SJCRH30 (cell line): ENCODE measurements at places on chromosomes 12 and 14.

GRCh38 chr12:124230789-124231188, 64.1 kb upstream of the RFLNA start:
- no peak for DNase-seq

DNA sequence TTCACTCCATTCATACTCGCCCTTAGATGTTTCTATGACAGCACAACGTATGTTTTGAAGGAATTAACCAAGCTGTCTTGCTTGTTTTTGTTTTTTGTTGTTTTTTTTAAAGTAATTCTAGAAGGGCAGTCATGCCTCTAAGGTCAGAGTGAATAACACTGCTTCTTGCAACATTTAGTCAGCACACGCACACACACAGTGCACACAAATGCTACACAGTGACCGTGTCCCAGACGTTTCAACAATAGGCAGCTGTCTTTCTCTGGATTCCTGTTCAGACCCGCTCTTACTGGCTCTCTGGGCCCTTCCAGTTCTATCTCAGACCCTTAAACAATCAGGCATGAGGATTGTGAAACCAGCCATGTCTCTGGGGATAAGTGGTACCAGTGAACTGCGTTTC, 351.0 kb upstream of the FKBP4 start:
- DNase-seq: no peak

GRCh38 chr12:131345521-131346436, 365.1 kb upstream of the SFSWAP start:
- no peak for DNase-seq

GRCh38 chr14:77920312-77920711, 120.4 kb downstream of the ADCK1 start:
- DNase-seq: no peak

DNA sequence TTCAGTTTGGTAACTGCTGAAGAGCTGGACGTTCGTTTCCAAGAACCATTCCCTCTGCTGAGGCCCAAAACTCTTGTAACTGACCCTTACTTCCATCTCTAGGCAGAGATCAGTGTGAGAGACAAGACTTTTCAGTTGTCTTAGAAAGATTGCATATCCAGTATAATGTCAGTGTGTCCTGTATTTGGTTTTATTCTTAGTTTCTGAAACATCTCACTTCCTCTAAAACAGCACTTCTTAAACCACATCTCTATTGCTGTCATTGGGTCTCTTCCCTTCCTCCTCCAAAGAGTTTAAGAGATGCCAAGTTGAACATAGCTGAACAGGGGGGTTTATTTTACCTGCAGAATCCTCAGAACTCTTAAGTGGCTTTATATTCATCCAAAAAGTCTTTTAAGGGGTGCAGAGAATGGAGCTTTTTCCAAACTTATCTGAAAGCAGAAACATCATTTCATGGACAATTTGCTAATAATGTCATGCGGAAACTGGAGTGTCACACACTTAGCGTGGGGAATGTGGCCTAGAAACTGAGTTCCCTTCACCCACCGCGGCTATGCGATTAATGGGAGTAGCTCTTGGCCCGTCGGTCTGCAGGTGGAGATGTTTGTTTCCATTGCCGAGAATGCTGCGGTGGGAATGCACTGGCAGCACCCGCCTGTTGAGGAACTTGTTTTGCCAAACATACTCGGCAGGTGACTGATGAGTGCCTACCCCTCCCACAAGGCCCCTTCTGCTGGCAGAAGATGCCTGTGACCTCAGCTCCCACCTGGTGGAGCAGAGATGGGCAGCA, 148.2 kb downstream of the ADGRD1 start:
- DNase-seq: no peak

DNA sequence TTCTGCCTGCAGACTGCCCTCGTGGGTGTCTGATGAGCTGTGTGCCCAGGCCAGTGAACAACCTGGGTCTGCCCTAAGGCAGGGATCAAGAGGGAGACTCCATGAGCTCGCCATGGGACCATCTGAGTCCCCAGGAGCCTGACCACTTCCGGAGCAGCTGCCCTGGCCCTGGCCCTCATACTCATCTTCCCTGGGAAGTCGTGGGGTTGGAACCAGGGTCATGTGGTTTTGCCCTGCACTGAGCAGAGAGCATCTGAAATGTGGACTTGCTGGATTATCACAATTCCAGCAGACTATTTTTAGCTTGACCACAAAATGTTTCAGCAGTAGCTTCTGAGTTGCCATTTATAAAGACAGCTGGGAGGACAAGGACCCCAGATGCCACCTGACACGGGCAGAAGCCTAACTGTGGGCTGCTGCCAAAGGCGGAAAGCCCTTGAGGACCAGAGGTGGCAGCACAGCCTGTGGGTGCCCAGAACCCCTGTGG, 6.7 kb downstream of the BTBD6 start:
- peak; percentile 96 for DNase-seq

DNA sequence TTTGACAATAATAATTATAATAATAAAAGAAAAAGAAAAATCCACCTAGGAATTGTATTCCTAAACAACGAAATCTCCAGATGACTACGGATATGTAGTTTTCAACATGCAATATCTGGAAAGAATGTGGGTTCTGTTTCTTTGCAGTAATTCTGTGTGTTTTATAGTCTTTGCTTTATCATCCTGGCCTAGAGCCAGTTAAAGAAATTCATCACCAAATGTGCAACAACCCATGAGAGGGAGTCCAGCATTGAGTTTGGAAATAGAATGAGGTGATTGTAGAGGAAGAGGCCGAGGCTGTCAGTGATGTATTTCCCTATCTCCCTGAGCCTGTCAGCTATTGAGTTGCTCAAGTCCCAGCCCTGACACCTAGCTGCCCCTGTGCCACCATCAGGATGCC, 200.5 kb upstream of the DCN start:
- no peak for DNase-seq

- no peak for DNase-seq
Observed at GRCh38 chr12:117803001-117803400, 165.8 kb downstream of the KSR2 start.

- DNase-seq: no peak
Observed at GRCh38 chr12:8784290-8784888, 38.0 kb upstream of the A2ML1 start.

DNA sequence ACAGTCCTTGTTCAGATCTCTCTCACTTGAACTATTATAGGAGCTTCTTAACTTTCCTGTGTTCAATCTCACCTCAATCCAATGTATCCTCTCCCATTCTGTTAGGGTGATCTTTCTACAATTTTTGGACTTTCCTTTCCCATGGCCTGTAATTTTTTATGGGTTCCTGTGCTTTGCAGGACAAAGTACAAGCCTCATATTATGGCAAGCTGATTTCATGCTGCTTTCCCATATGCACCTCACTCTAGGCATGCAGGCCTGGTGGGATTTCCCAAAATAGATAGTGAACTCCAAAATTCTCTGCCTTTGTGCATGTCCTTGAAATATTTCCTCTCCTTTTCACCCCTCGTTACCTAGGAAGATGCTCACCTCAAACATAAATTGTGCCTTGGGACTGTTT, 499.4 kb downstream of the NAV3 start:
- DNase-seq: no peak

GRCh38 chr14:84288781-84289180, 1241.2 kb upstream of the FLRT2 start:
- DNase-seq: no peak

DNA sequence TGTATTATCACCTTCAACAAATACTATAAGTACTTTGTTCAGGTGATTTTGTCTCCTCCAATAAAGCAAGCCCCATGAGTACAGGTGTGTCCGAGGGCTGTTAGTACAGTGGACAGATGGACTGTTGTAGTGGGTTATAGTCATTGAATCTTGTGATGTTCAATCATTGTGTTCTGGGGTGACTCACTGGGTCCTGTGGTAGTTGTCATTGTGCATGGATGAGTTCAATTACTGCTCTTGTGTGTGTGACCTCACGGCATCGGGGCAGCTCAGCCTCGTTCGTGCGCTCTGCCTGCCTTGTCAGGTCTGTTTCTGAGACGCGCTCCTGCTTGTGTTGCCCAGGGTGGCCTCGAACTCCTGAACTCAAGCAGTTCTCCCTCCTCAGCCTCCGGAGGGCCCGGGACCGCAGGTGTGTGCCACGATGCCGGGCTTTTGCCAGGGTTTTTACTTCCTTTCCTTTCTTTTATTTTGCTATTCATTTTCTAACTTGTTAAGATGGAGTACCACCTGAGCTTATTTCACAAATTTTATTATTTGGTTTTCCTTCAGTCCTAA, 72.2 kb downstream of the DDX51 start:
- DNase-seq: no peak

DNA sequence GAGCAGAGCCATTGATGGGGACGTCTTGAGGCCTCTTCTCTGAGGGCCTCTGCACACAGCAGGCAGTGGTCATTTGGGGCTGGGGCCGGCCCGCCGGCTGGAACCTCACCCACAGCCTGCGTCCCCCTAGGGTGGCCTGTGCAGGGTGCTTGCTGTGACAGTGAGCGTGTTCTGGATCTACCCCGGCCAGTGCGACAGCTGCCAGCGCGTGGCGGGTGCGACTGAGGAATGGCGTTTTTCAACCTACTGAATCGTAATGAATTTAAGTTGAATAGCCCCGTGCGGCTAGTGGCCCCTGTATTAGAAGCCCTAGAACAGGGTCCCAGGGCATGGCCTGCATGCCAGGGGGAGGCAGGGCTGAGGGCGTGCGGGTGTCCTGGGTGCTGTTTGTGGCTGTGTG, 13.8 kb downstream of the RFLNA start:
- DNase-seq: no peak

DNA sequence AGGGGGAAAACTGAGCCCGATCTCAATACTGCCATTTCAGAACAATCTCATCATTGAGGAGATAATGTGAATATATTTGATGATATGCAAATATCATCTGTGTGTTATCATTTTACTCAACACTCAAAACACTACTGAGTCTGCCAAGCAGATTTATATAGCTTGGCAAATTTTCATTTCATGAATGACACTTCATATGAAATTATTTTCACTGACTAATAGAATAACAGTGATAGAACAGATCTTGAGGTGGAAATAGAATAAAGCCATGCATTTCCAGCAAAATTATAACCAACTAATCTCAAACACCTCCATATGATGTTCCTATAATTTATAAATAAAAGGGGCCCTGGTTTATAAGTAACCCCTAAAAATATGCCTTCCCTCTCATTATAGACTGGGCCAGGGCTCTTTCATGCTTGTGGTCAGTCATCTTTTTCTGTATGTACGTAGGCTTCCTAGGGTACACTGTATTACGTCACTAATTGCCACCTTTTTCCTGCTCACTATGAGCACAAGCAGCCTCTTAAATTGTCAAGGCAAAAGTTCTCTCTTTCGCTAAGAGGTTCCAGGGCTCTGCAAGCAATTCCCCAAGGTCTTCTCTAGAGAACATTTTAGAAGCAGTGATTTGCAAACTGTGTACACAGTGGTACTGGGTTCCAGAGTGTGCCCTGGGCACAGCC, 197.1 kb upstream of the FOXN3 start:
- no peak for DNase-seq

GRCh38 chr14:99616832-99617800, 13.1 kb upstream of the CCDC85C start:
- no peak for DNase-seq

DNA sequence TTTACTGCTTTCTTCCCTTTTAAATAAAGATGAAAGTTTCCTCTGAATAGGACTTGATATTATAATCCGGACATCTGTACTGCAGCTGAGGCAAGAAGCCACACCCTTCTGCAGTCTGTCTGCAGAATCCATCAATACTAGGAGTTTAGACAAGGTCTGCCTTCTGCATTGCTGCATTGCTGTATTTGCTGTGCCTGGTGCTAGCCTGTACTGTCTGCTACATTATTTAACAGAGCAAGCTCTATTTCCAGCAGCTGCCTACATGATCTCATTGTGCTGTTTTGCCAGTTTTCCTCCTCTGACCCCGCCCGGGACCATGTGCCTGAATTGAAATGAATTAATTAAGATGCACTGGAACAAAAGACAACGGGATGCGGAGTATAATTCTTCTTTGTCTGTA, 1.7 kb downstream of the TUBA1A start:
- peak; percentile 69 for DNase-seq

- DNase-seq: peak; percentile 85
Observed at GRCh38 chr12:109052414-109053323, at the start of gene USP30. USP30 (plus strand) TSS chr12:109052576; CDS start chr12:109052679, 103 bp downstream.

- DNase-seq: peak; percentile 5
Observed at GRCh38 chr14:28157887-28158791, 608.4 kb upstream of the FOXG1 start.

DNA sequence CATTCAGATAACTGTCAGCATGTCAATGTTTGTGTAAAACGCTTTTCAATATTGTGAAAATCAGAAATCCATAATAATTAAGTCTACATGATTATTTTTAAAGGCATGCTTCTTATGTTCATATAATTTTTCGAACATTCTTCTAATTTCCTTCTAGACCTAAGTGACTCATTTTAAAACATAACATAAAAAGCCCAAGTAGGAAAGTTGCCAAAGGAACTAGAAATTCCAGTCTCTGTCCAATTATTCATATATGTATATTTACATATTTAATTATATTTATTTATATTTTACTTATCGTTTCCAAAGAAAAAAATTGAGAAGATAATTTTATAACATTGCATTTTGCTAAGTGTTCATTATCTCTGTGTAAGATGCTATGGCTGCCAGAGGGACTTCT, 110.4 kb downstream of the TMTC1 start:
- no peak for DNase-seq

GRCh38 chr14:105492031-105492970, 1.3 kb downstream of the TEDC1 start:
- DNase-seq: no peak

DNA sequence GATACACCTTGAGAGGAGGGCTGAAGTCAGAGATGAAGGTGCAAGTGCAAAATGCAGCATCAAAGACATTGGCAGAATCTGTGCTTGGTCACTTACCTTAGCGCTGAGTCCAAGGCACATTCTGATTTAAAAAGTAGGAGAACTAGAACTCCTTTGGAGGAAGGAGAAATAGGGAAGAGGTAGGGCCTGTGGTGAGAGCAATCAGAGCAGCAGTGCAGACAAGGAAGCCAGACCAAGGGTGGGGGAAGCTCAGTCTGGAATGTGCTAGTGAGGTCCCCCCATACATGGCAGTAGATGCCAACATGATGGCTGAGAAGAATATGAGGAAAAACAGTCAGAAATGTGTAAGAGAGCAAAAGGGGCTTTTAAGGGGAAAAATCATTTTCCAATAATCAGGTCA, 206.5 kb downstream of the SSPN start:
- no peak for DNase-seq

- peak; percentile 31 for DNase-seq
Observed at GRCh38 chr12:78864870-78865463, 393 bp downstream of the SYT1 start.

- DNase-seq: no peak
Observed at GRCh38 chr12:52250048-52250990, 17.3 kb downstream of the KRT7 start.

DNA sequence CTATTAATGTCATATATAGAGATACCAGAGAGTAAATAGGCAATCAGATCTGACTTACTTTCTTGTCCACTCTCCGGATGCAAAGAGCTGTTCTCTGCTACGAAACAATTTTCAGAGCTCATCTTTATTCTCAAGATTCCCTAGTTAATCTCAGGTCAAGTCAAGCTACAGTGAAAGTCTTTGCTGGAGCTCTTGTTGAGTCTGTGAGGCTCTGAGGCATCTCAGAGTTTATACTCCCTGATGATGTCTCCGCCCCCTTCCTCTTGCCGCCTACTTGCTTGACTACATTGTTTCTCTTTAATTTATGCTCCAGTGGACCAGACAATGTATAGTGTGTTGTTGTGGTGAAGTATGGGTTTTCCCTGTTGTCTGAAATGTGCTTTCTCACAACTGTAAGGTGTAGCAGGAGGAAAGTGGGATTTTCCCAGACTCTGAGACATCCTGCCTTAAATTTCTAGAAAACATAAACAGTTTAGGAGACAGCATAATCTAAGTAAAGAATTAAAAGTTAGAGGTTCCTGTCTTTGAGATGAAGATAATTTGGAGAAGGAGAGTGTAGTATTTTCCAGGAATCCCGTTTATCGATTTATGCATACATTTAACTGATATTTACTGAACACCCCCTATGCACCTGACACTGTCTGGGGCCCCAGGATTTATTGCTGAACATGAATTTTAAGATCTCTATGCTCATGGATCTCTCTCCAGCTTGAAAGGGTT, at the start of gene CD69:
CD69 (minus strand) TSS at position 203 of the 720 bp plus-strand sequence; CDS start at position 122, 81 bp downstream.
- no peak for DNase-seq
